ENCODE measurements at places on chromosomes 12 and 14. TPM values are rescaled to one million over a fixed set of nuclear protein-coding genes. Genes with fewer than 3 reads are reported as not detected.

ACSS3 gene
- 25.5 TPM for total RNA-seq

- H3K4me1 ChIP-seq = no peaks in the 10 kb centered on the region
- H3K4me3 ChIP-seq = no peak overlapping the region
- no peaks in the 10 kb centered on the region for H3K27me3 ChIP-seq
- H3K36me3 ChIP-seq = peaks cover 19% of the 10 kb centered on the region
- H3K27ac ChIP-seq = no peak overlapping the region
- no peak for DNase-seq
Measured at GRCh38 chr14:60974090-60974651, 6.7 kb downstream of the TRMT5 start.

GRCh38 chr12:122887819-122888212 is 8.1 kb downstream of the VPS37B start:
- peak overlapping the region; percentile 97 for H3K27ac ChIP-seq
- H3K36me3 ChIP-seq = no peaks in the 10 kb centered on the region
- no peak for DNase-seq
- H3K4me1 ChIP-seq = peaks cover 90% of the 10 kb centered on the region
- H3K27me3 ChIP-seq = no peaks in the 10 kb centered on the region

GRCh38 chr12:47383942-47384341 is 304.2 kb upstream of the AMIGO2 start:
- no peak overlapping the region for H3K4me3 ChIP-seq
- H3K27me3 ChIP-seq = no peaks in the 10 kb centered on the region
- no peak overlapping the region for H3K27ac ChIP-seq

GRCh38 chr12:113157218-113157859 is 7.8 kb downstream of the CFAP73 start:
- H3K27ac ChIP-seq = no peak overlapping the region
- DNase-seq = no peak
- no peaks in the 10 kb centered on the region for H3K27me3 ChIP-seq

ARF6 gene
- 21.0 TPM for total RNA-seq

- H3K27ac ChIP-seq = no peak overlapping the region
- H3K4me3 ChIP-seq = no peak overlapping the region
- DNase-seq = no peak
Measured at GRCh38 chr12:131231032-131231980, 277.6 kb downstream of the ADGRD1 start.

GRCh38 chr12:47982311-47982710 is 18.9 kb downstream of the TMEM106C start:
- H3K36me3 ChIP-seq = no peaks in the 10 kb centered on the region
- DNase-seq = no peak
- no peaks in the 10 kb centered on the region for H3K27me3 ChIP-seq
- H3K4me1 ChIP-seq = peaks cover 4% of the 10 kb centered on the region

- no peak overlapping the region for H3K4me3 ChIP-seq
- no peak overlapping the region for H3K27ac ChIP-seq
- H3K4me1 ChIP-seq = no peaks in the 10 kb centered on the region
- DNase-seq = no peak
Measured at GRCh38 chr12:51152953-51153352, 20.0 kb downstream of the TFCP2 start.

GRCh38 chr12:52493172-52493571 is at the start of gene KRT6A:
Gene KRT6A, minus strand, starts transcription at chr12:52493257. Its CDS starts 69 bp downstream, at chr12:52493188.
- no peak within 1 kb of the TSS for H3K4me3 ChIP-seq
- no peaks in the 10 kb centered on the region for H3K36me3 ChIP-seq
- no peaks in the 10 kb centered on the region for H3K27me3 ChIP-seq
- H3K4me1 ChIP-seq = peaks cover 21% of the 10 kb centered on the region
- H3K27ac ChIP-seq = no peak within 1 kb of the TSS

DNA sequence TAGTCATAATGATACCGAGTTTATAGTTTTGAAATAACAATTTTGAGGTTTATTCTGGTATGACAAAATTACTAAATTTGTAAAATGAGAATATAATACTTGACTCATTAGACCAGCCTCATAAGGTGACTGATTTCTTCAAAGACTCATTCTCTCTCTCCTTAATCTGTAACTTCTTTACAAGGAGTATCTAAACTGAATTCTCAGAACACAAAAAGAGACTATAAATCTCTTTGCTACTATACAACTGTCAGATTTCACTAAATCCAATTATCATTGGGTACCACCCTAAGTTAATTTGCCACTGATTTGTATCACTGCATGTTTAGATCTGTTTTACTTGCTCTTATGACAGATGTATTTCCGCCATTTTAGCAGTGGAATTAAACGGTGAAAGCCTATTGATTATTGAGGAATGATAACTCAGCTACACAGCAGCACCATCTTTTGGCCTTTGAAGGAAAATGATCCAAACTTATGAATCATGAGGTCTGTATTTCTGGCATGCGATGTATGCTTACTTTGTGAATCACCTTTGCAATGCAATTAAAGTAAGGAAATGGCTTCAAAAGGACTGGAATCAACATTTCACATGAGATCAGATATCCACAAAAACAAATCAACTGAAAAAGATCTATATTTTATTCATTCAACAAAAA is 161.2 kb downstream of the RERGL start:
- no peaks in the 10 kb centered on the region for H3K27me3 ChIP-seq
- H3K4me1 ChIP-seq = no peaks in the 10 kb centered on the region
- H3K4me3 ChIP-seq = no peak overlapping the region
- H3K36me3 ChIP-seq = no peaks in the 10 kb centered on the region
- no peak for DNase-seq

DNA sequence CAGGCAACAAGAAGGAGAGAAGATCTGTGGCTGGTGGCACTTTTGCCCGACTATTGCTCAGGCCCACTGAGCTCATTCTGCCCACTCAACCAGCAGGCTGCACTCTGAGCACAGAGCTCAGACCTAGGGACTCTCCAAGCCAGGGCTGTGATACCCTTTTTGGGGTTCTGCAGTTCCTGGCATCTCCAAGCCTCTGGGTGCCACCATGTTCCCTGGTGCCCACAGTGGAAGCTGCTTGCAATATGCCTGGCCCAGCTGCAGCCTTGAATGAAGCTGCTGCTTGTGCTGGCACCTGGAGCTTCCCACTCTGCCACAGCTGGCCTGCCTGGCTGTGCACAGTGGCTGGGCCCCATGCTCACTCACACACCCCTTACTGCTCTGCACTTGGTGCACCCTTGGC is 236.1 kb downstream of the ADGRD1 start:
- DNase-seq = peak; percentile 14
- H3K27ac ChIP-seq = no peak overlapping the region
- H3K27me3 ChIP-seq = no peaks in the 10 kb centered on the region
- no peak overlapping the region for H3K4me3 ChIP-seq
- H3K4me1 ChIP-seq = no peaks in the 10 kb centered on the region
- H3K36me3 ChIP-seq = no peaks in the 10 kb centered on the region

WSB2 gene
- 86.4 TPM for total RNA-seq

- H3K36me3 ChIP-seq = no peaks in the 10 kb centered on the region
- peak overlapping the region; percentile 90 for H3K27ac ChIP-seq
- no peak for DNase-seq
Measured at GRCh38 chr14:95183532-95184412, 26.4 kb upstream of the DICER1 start.

GARIN6 gene
- not detected for total RNA-seq

CACNA1C gene
- total RNA-seq = 6.1 TPM

GRCh38 chr14:89507521-89507920 is 90.5 kb upstream of the FOXN3 start:
- H3K36me3 ChIP-seq = no peaks in the 10 kb centered on the region
- no peak for DNase-seq
- H3K4me3 ChIP-seq = no peak overlapping the region
- no peak overlapping the region for H3K27ac ChIP-seq
- peaks cover 3% of the 10 kb centered on the region for H3K4me1 ChIP-seq

OR10G2 gene
- not detected for total RNA-seq

GRCh38 chr12:7144414-7145120 is 14.4 kb downstream of the CLSTN3 start:
- H3K27ac ChIP-seq = no peak overlapping the region
- H3K4me3 ChIP-seq = no peak overlapping the region
- no peaks in the 10 kb centered on the region for H3K27me3 ChIP-seq
- DNase-seq = no peak
- H3K4me1 ChIP-seq = no peaks in the 10 kb centered on the region

All from upper lobe of left lung (tissue), 6 donors.